SJSA1 (cell line): ENCODE measurements at places on chromosomes 11 and 22.

DNA sequence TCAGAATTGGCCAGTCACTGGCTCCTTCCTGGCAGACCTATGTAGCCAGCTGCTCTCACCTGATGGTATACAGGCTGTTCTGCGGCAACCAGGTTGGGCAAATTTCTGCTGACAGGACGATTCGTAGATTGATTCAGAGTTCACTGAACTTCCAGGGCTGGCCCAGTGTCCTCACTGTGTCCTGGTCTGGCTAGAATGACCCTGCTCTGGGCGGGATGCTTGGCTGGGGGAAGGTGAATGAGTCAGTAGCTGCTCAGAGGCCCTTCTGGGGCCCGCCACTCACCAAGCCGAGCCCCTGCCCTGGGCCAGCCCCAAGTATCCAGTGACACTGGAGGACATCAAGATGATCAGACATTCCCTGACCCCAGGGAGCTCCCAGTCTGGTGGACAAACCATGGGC lies 62.9 kb upstream of the WNT11 start:
- DNase-seq, result no peak

DNA sequence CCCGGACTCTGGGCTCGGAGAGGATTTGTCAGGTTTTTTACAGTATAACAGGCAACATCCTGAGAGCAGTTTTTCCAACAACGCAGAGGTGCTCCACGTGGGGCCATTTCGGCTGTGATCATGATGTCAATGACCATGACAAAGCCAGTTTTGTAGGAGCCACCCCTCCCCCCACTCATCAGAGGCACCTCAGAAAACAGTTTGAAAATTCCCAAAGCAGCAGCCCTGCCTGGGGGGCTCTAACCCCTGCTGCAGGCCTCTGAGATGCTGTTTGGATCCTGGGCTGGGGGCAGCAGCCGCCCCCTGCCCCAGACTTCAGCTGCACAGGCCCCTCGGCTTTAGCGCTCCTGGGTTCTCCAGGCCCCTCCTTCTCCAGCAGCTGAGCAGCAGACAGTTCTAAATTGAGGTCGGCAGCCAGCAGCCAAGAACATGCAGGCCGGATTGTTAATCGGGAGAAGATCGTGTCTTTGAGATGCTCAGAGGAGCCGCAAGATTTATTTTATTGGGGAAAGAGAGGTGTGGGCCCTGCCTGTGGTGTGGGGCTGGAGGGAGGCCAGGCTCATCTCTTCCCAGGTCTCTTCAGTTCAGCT lies 19.4 kb downstream of the NFAM1 start:
- no peak for DNase-seq

- DNase-seq, result no peak
Measured at GRCh38 chr22:28710576-28711191, 30.9 kb downstream of the CHEK2 start.

DNA sequence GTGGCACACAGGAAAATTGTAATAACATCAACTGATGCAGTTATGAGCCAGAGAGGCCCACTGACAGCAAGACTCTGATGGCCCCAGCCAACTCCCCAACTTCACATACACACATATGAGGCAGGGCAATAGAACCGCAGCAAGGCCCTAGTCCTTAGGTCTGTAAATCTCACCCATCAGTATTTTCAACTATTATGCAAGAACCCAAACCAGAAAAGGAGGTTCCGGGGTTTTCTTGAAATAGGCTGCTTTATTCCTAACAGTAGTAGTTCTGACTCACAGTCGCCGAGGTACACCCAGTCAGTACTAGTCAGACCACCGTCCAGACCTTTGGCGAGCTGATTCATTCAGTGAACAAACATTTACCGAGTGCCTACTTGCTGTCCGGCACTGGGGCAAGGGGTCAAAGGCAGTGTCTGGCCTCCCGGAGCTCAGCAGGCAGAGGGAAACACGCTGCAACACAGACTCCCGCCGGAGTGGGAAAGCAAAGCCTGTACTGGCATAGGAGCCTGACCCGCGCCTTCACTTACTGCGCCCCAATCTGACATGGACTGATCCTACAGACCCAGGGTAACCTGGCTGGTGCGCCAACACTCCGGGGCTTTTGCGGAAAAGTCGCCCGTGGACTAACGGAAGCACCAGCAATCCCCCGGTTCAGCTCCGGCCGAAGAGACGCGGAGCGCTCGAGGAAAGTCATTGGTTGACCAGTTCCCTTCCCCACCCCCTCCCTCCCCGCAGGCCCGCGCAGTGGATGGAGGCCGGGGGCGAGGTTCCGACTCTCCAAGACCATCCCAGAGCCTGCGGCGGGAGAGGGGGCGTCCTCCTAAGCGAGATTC lies 1.3 kb downstream of the PLEKHA7 start:
- no peak for DNase-seq

DNA sequence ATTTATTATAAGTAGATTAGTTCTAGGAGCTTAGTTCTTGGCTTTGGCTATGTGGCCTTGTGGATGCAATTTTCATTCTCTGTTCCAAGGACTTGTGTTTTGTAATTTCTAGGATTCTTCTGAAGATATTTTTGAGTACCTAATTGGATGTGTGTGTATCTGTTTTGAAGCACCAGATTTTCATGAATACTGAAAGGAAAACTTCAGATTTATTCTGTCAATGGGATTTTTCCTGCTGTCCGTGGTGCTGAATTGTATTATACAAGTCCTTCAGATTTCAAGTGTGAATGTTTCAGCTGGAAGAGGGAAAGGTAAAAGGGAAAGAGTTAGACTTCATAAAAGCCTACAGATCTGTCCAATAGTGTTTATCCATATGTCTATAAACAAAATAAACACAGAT lies 18.2 kb upstream of the SYN3 start:
- no peak for DNase-seq

DNA sequence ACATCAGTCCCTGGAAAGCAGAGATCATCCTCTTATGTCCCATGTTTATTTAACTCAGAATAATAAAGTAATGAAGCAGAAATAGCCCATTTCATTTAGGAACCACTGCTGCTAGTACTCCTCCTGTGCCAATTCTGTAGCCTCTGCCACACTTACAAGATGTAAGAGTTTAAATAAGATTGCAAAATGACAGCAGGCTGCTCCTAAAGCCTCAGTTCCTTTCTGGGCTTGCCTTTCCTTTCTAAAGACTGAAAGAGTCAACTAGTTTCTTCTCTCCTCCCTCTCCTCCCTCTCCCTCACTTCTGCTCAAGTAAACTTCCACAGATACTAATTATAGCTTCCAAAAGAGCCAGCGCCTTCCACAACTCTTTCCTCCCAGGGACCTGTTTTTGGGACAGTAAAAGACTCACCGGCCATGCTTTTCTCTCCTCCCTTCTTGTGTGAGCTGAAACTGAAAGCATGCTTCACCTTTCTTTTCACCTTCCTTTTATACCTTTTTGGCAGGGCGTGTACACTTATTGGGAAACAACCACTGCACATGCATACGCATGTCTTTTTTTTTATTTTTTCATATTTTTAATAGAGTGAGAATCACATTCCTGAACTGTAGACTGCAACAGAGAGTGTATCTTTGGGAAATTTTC lies 26.1 kb upstream of the CARD16 start:
- no peak for DNase-seq
